ENCODE measurements at places on chromosomes 1 and 21. TPM values are rescaled to one million over a fixed set of nuclear protein-coding genes. Genes with fewer than 3 reads are reported as not detected.
A peak's percentile ranks its signal among the peaks of the same experiment; 100 is the strongest.

GRCh38 chr1:53654216-53655210, 84.5 kb downstream of the GLIS1 start:
- DNase-seq: no peak

DNA sequence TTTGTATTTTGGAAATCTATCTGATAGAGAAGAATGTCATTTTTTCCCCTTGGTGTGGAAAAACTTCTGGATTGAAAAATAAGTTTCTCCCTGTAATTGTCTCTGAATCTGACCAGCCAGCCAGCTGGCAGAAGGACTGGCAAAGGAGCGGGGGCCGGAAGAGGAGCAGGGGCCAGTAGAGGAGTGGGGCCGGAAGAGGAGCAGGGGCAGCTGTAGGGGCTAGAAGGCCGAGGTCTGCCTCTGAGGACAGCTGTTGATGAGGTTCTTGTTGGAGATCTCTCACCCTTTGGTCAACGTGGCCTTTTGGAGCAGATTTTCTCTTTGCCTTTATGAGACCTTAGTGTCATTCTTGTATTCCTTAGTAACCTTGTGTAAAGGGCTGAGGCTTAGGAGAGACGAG, 121.8 kb downstream of the GALNT2 start:
- no peak for DNase-seq

DNA sequence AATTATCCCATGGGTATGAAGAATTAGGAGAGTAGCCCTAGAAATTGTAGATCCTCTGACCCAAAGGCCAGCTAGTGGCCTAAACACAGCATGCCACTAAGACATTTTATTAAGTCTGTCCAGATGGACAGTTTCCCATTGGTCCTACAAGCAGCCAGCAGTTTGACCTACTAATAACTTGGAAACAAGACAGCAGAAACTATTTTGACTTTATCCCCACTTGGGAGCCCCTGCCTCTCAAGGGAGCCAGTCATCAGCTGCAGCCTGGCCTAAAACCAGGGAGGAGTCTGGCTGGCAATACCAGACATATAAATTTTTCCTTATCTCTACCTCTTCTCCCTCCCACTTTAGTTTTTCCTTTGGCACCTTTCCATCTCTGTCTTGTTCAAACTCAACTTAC, 222.6 kb upstream of the KCTD3 start:
- no peak for DNase-seq

GRCh38 chr1:55682198-55682597, 467.0 kb upstream of the USP24 start:
- no peak for DNase-seq

- no peak for DNase-seq
Observed at GRCh38 chr1:215749414-215749813, 182.3 kb downstream of the KCTD3 start.

- peak; percentile 60 for DNase-seq
Observed at GRCh38 chr1:33455539-33456501, 16.6 kb upstream of the ZSCAN20 start.

Gene USP48
- 77.7 TPM for polyA plus RNA-seq

Gene WLS
- 157 TPM for polyA plus RNA-seq

Gene SFN
- 0.49 TPM for polyA plus RNA-seq

Gene LAX1
- 0.32 TPM for polyA plus RNA-seq
